H1 (cell line): ENCODE measurements at places on chromosomes 16 and 17.

GRCh38 chr17:28384281-28385036, 13.0 kb downstream of the SARM1 start:
- peak; percentile 77 for DNase-seq

GRCh38 chr17:2869604-2870003, 73.4 kb downstream of the RAP1GAP2 start:
- DNase-seq, result no peak

- DNase-seq, result no peak
Measured at GRCh38 chr17:28443901-28444638, 29.4 kb upstream of the SLC13A2 start.

DNA sequence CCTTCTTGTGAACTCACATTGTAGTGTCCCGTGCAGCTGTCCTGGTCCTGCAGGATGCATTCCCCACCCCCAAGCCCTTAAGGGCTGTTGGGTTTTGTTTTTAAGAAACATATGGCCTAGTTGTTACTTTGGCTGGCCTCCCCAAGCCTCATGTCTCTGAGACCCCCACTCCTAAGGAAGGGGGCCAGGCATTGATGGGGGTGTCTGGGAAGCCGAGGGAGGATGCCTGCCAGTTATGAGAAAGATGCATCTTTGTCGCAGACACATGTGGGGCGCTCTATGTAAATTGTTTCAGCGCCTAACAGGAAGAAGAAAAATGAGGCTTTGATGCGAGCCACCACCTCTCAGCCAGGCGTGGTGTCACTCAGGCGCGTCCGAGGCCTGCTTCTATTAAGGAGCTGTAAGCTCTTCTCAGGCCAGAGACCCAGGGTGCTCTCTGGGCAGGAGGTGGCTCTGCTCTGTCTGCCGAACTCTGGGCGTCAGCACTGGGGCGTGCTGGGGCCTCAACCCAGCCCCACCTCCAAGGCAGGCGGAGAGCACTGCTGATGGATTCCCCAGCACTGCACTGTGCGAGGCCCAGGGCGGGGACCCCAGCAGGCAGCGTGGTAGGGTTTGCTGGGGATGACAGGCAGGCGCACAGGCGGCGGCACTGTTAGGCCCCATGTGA, 70.6 kb downstream of the SREBF1 start:
- DNase-seq, result no peak

DNA sequence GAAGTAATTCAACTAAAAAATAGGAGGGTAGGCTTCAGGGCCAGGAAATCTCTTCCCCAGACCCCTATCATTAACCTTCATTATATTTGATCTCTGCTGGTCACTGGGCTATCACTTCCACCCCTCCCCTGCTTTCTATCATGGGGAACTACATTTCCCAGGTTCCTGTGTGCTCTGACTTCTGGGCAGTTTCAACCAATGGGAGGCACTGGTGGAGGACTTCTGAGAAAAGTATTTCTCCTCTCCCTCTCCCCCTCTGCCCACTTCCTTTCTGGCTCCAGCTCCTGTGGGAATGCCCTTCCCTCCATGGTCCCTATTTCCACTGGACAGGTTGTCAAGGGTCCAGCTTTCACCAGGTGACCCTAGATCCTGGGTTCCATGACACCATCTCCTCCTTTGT, 364.4 kb downstream of the C16orf95 start:
- DNase-seq, result no peak

- no peak for DNase-seq
Measured at GRCh38 chr16:58507195-58507962, 7.4 kb downstream of the NDRG4 start.

DNA sequence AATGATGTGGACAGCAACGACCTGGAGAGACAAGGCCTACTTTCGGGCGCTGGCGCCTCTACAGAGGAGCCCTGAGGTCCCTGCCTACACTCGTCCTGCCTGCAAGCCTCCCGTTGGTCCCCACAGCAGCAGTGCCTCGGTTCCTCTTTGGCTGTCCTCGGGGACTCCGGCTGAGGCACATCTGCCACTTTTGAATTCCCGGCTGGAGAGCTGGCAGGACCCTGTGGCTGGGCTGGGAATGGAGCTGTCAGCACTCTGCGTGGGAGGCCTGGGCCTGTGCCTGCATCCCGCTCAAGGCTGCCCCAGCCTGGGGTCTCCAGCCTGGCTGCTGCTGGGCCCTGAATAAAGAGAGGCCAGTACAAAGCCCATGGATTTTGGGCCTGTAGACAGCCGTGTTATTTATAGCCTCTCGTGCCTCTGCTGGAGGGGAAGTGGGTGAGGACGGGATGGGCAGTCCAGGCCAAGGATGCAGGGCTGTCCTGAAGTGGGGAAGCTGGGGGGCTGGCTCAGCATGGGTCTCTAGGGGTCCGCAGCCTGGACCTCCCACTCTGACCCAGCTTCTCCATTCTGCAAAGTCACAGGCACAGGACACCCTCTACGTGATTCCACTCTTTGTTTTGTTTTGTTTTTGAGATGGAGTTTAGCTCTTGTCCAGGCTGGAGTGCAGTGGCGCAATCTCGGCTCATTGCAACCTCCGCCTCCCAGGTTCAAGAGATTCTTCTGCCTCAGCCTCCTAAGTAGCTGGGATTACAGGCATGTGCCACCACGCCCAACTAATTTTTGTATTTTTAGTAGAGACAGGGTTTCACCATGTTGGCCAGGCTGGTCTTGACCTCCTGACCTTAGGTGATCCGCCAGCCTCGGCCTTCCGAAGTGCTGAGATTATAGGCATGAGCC, 10.6 kb upstream of the SPNS2 start:
- no peak for DNase-seq

DNA sequence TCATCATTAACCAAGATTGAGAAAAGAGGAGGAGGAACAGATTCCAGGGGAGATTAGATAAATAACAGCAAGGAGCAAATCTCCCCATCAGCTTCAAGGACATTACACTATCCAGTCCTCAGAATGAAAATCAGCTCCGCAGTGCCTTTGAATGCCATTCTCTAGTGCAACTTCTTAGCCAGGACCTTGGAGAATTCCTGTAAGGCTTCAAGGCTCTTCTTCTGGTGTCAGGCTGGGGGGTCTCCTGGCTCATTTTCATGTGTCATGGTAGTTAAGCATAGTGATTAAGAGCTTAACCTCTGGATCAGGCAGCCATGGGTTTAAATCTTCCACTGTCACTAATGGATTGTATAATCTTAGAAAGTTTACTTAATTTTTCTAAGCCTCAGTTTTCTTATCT, 137.3 kb upstream of the CCL2 start:
- DNase-seq, result no peak

DNA sequence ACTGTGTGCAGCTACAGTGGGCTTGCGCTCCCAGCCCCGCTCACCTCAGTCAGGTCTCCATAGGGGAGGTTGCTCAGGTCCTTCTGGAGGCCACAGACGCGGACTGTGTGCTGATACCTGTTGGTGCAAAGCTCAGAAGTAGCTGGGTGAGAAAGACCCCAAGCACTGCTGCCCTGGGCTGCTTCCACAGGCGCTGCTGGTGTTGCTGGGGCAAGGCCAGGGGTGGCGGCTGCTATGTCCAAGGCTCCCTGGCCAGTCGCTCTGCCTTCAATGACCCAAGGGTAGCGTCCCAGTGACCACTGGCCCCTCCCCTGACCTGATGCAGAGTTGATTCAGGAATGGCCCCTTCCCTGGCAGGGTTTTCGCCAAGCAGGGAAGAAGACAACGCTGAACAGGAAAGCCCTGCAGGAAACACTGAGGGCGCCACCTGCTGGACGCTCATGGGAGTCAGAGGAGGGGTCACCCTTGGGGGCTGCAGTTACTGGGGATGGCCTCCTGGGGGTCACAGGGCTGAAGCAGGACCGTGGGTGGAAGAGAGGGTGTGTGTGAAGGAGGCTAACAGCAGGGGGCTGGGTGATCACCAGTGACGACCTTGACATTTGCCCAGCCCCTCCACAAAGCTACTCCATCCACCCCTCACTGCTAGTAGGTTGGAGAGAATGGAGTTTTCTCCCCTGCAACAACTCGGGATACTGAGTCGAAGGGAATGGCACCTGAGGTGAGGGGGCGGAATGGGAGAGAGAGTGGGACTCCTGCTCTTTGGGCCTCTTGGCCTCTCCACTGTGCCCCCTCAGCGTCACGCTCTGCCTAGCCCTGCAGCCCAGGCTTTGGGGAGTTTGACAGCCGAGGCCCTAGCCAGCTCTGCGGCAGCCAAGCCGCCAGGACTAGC, 38.3 kb downstream of the ABCC12 start:
- DNase-seq, result peak; percentile 97
